Neural crest cell (in vitro differentiated cells): ENCODE measurements at places on chromosomes 4 and X.

GRCh38 chr4:136847881-136848621 is 684.2 kb downstream of the PCDH18 start:
- no peak for DNase-seq

GRCh38 chr4:73589887-73590801 is 30.1 kb downstream of the RASSF6 start:
- DNase-seq: no peak

GRCh38 chrX:131279197-131279596 is 9.9 kb downstream of the IGSF1 start:
- DNase-seq: no peak

GRCh38 chrX:106484233-106484632 is 127.5 kb upstream of the RADX start:
- no peak for DNase-seq

- DNase-seq: no peak
These were observed 26.7 kb downstream of the PIN4 start for GRCh38 chrX:72208126-72208800.

DNA sequence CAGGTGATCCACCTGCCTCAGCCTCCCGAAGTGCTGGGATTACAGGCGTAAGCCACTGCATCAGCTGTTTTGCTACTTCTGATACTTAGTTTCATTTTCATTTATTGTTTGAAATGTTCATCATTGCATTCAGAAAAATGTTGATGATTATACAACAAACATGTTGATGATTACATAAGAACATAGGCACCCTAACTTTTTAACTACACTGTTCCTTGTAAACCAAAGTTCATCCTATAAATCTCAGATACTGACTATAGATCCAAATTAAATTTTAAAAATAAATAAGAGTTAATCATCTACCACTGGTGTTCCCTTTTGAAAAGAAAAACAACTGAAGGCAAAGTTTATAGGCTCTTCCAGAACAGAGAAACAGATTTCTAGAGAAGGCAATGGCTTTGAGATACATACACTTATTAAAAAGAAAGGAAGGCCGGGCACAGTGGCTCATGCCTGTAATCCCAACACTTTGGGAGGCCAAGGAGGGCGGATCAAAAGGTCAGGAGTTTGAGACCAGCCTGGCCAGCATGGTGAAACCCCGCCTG is 23.4 kb downstream of the TRIM75 start:
- DNase-seq: no peak

DNA sequence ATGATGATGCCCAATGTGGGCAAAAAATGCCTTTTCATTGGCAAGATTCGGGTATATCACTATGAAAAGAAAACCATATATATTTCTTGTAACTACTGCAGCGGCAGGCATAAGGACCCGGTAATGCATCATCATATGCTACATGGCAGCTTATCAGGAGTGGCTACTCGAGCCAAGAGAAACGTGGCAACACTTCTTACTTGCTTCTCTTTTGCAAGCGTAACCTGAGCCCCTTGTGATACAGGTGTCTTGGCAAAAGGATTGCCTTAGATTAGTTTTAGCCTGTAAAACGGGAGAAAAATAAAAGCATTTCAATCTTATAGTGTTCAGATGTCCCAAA is 280.3 kb downstream of the SPRY1 start:
- DNase-seq: no peak

DNA sequence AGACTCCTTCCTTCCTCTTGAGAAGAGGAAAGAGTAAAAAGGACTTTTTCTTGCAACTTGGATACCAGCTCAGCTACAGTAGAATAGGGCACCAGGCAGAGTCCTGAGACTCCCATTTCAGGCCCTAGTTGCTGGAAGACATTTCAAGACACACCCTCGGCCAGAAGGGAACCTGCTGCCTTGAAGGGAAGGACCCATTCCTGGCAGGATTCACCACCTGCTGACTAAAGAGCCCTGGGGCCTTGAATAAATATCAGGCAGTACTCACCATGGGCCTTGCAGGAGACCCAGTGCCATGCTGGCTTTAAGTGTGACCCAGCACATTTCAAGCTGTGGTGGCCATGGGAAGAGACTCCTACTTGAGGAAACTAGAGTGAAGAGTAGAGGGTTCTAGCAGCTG is 317.6 kb downstream of the DKK2 start:
- DNase-seq: no peak

DNA sequence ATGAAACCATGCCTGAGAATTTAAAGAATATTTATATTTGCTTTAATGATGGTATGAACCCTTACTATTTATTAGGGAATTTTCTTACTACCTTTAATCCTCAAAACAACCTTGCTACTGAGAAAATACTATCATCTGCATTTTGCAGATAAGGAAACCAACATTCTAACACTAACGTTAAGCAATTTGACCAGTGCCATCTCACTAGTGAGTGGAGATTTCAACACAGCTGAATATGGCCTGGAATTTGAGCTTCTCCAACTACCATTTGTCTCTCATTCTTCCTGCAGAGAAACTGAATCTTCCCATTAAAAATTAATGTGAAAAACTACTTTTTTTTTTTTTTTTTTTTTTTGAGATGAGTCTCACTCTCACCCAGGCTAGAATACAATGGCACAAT is 380.9 kb upstream of the SMIM31 start:
- no peak for DNase-seq

DNA sequence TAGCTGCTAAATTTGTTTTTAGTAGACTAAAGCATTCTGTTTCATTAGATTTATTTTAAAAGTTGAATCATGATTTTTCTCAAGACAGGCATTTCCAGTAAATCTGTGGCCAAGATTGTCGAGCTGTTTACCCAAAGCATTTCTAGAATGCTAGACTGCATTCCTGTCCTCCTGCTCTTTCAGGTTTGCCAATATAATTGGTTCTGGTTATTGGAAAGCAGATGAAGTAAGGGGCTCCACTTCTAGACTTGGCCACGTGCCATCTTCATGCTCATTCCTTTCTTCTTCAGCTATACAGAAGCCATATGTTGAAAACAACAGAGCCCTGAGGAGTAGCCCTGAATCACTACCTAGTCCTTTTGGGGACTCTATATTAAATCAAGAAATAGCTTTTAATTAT is 62.5 kb downstream of the PGRMC2 start:
- DNase-seq: no peak

DNA sequence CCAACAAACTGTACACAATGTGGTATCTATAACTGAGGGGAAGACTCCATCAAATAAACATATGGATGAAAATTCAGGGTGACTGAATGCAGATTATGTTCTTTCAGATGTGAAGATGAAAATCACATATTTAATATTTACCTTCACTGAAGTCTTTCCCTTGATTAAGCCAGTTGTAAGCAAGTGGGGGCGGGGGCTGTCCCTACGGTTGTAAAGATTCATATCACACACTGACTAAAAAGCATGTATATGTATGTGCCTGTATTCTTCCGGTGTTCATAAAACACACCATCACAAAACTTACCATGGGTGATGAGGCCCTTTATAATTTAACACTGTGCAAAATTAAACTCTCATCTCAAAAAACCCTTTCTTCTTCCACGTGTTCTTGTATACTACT is 1.3 kb downstream of the TAB3 start:
- no peak for DNase-seq

DNA sequence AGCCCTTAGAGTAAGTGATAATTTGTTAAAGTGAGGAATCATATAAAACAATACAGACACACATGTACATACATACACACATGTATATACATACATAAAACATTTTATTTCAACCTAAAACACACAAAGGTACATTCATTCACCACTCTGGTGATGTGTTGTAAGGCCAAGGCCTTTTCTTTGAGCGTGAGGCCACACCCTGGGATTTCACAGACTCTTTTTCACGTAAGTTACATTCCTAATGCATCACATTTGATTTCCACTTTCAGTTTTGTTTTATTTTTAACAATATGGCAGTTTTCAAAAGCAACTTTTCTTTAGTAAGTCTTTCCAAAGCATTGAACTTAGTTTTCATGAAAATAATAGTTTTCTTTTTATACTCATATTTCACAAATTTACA is 170.7 kb downstream of the COL4A6 start:
- no peak for DNase-seq

GRCh38 chr4:102312417-102312816 is 32.9 kb downstream of the SLC39A8 start:
- no peak for DNase-seq

DNA sequence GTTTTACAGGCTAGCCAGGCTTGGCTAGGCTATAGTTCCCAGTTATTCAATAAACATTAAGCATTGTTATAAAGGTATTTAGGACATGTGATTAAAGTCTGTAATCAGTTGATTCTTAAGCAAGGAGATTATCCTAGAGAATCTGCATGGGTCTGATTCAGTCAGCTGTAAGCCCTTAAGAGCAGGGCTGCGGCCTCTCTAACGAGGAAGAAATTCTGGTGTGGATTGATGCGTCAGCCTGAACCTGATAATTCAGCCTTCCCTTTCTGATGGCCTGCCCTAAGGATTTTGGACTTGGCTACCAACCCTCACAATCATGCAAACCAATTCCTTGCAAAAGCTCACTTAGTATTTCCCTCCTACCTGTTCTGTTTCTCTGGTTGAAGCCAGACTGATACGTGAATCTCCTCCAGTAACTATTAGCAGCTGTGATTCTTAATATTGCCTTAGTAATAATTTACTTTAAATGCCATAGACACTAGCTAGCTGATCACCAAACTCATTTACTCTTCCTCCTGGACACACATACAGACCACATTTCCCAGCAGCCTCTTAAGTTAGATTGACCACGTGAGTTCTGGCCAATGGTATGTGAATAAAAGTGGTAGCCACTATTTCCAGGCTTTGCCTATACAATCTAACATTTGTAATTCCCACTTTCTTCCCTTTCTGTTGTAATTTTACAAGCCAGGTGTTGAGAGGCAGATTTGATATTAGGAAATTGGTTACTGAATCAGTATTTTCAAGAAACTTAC is 678.0 kb upstream of the INTU start:
- DNase-seq: no peak

- DNase-seq: no peak
These were observed 786.2 kb downstream of the RAB28 start for GRCh38 chr4:12697970-12698369.

- no peak for DNase-seq
These were observed 15.4 kb downstream of the HMGB2 start for GRCh38 chr4:173318648-173319211.

DNA sequence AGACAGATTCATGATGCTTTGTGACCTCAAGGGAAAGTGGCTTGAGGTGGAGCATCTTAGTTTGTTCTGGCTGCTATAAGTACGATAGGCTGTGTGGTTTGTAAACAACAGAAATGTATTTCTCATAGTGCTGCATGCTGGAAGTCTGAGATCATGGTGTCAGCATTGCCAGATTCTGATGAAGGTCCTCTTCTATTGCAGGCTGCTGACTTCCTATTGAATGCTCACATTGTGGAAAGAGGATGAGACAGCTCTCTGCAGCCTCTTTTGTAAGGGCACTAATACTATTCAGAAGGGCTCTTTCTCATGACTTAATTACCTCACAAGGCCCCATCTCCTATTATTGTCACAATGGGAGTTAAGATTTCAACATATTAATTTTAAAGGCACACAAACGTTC is 1674.0 kb upstream of the PCDH7 start:
- DNase-seq: no peak

DNA sequence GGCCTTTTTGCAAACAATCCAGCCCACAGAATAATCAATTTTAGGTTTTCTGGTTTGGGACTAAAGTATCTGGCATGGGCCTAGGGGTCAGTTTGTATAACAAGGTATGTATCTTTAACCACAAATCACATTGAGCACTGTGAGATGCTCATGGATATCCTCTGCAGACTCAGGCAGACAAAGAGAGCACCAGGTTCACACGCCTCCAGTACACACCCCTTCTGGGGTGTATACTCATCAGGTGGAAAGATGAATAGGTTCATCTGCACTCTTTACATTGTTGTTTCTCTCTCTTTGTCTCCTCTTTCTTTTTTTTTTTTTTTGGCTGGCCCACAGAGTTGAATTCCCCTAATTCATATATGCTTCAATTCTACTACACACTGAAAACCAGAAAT is 21.1 kb downstream of the TEC start:
- no peak for DNase-seq

DNA sequence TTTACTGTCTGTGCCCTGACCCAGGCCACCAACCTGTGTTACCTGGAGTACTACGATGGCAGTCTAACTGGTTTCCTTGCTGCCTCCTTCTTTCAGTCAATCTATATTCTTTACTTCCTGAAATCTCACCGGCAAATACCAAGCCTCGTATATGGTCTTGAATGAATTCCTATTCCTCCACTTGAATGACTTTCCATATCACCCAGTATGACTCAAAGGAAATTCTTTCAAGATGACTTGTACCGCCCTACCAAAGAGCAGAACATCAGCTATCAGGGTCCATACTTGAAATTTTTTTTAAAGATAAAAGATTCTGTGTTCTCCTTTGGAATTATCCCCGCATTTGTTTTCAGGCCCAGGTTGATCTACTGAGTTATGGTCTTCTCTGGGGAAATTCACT is 378.0 kb downstream of the AFF2 start:
- no peak for DNase-seq

GRCh38 chr4:122635205-122635604 is 14.3 kb upstream of the IL21 start:
- no peak for DNase-seq

GRCh38 chr4:1478766-1479355 is 72.6 kb upstream of the NKX1-1 start:
- no peak for DNase-seq
